ENCODE measurements at places on chromosomes 5 and 9.
A peak's percentile ranks its signal among the peaks of the same experiment; 100 is the strongest.

DNA sequence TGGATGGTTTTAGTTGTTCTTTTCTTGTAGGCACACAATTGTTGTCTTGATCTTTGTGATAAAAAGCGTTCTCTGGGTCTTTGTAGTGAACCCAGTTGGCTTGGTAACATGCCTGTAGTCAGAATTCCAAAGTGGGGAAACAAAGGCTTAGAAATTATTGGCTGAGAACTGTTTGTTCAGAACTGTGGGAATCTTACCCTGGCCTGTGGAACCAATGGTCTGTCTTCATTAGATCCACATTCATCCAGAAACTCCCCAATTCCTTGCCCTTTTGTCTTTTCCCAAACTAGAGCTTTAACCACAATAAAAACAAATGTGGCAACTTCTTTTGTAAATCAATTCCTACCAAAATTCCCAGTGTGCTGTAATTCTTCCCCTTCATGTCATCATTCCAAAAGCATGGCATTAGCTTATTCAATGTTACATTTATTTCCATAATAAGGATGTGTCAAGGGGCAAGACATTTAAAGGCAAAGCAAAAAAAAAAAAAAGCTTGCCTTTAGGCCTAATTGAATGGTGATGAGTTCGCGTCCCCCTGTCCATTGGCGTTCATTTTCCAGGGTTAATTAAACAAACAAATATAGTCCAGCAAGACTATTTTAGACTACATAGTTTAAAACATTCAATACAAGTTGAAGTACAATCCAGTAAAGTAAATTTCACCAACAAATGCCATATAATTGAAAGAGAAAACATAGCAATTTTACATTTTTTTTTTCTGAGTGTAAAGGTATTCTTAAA is 249.8 kb upstream of the ZNF608 start:
- DNase-seq, result peak; percentile 30

DNA sequence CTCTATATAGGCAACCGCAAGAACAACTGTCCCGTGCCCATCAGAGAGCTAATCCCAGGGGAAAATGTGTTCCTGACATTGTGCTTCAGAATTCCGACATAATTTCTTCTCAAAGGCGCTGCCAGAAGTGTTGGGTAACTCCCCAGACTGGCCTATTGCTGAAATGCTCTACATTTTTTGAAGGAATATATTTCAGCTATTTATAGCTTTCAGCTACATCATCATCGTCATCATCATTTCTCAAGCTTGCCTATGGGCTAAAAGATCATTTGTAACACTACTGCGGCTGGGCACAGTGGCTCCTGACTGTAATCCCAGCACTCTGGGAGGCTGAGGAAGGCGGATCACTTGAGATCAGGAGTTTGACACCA is 49.7 kb downstream of the MYO10 start:
- peak; percentile 94 for DNase-seq

DNA sequence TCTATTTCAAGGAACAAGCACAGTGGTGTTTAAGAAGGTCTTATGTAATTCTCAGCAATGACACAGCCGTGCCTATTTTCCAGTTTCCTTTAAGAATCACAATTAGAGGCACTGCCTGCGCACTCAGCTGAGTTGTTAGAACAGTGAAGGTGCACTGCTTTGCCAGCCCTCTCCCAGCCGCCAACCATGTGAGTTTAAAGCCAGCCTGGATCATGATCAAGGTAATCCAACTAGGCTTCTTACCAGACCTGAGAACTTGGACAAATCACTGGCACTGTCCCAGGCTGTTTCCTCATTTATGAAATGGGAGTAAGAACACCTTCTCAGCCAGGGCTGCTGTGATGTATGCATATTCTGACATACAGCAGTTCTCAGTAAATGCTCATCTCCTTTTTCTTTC is 99.6 kb downstream of the ASTN2 start:
- DNase-seq, result no peak

- DNase-seq, result no peak
These were observed 88.7 kb upstream of the PIK3R1 start for GRCh38 chr5:68126886-68127285.

DNA sequence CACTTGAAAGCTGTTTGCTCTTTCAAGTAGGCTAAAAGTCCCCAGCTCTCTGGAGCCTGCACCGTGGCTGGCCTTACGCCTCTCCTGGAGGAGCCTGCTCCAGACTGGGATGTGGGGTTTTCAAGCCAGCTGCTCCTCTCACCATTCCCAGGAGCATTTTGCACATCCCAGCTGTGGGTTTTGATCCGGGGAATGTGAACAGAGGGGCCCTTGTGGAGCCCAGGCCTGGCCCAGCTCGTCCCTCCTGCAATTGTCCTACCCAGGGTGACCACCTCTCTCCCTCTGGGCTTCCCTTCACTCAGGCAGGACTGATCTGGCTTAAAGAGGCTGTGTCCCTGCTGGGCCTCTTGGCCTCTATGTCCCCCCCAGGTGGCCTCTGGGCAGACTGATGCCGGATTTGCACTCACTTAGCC is 32.5 kb upstream of the TIFAB start:
- DNase-seq, result no peak
